ENCODE measurements at places on chromosomes 3 and 15. TPM values are rescaled to one million over a fixed set of nuclear protein-coding genes. Genes with fewer than 3 reads are reported as not detected.

DNA sequence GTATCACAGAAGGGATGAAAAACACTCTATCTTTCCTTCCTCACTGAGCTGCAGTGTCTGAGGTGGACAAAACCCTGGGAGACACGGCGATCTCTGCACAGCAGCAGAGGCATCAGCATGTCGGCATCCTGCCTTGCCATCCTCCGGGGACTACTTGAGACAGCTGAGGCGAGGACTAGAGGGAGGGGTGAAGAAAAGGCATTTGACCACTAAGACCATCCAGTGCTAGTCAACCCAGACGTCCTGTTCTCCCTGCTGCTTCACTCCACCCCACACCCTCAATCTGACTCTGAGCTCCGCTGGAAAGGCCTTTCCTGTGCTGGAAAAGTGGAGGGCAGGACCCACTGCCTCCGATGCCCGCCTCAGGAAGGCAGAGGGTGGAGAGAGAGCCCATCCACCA is 67.3 kb downstream of the VGLL4 start:
- no peak for DNase-seq

DNA sequence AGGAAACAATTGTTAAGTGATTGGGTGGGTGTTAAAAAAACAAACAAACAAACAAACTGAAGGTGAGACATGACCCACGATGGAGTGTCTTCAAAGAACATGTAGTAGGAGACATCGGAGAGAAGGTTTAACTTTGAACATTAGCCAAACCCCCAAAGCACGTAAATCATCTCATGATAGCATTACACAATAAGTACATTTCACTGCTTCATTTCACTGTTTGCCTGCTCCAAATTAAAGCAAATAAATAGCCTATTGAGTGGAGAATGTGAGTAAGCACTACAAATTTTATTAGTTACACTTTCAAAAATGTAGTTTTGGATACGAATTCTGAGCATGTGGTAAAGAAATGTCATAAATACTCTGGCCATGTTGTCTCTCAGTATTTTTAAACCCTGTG is 287.0 kb downstream of the SI start:
- DNase-seq: no peak

- no peak for DNase-seq
These were observed 25.2 kb downstream of the TMEM43 start for GRCh38 chr3:14150078-14150477.

- no peak for DNase-seq
These were observed 1433.9 kb upstream of the CADM2 start for GRCh38 chr3:83524901-83525300.

GRCh38 chr3:111032677-111033076 is 38.9 kb upstream of the NECTIN3 start:
- no peak for DNase-seq

DNA sequence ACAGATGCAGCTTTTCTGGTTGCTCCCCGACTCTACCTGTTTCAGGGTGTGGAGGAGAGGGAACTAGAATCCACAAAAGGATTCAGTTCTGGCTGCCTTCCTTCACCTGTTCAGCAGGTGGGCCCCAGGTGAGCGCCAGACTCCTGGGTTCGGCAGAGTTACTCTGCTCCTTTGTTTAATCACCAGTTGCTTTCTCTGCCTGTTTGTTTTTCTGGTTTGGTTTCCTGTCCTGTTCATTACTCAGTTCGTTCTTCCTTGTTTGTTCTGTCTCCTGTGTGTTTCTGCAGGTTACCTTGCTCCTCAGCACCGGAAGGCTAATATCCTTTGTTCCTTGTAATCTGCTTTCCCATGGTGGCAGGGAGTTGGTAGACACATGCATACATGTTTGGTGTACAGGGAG is 508.5 kb upstream of the ATP11B start:
- no peak for DNase-seq

- no peak for DNase-seq
These were observed 70.1 kb downstream of the CCK start for GRCh38 chr3:42195879-42196330.

- no peak for DNase-seq
These were observed 494.1 kb upstream of the DPPA4 start for GRCh38 chr3:109831403-109831802.

Gene SAXO2
- total RNA-seq: 0.17 TPM

Gene GRIP2
- total RNA-seq: not detected

Data from dermis blood vessel endothelial cell (primary cell).